ENCODE measurements at places on chromosomes 3 and 15.

GRCh38 chr3:196966526-196967401 is 1.9 kb downstream of the PIGZ start:
- DNase-seq: no peak

DNA sequence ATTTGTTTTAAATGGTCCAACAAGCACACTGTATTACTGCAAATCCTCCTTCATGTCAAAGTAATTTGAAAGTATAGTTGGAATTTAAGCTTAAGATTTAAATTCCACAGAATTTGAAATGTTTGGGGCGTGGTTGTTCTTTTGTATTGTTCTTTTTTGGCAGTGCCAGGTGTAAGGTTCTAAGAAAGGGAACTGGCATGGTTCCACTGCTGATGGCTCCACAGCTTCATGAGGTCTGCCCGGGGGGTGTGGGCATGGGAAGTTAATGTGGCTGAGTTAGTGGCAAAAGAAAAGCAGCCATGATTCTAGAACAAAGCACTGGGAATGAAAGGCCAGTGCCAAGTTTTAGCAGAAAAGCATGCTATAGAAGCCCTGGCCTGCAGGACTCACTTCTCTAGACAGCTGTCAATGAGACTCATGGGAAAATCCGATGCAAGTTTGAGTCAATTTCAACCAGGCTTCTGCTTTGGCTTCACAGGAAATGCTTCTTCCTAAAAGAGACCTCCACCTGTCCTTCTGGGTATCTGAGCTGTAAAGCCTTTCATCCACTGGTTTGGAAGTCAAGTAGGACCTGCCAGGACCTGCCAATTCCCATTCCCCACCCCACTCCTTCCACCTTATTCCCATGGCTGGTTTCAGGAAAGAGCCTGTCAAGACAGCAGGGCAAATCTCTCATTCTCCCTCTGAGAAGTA is 18.9 kb downstream of the CDCP1 start:
- DNase-seq: no peak

DNA sequence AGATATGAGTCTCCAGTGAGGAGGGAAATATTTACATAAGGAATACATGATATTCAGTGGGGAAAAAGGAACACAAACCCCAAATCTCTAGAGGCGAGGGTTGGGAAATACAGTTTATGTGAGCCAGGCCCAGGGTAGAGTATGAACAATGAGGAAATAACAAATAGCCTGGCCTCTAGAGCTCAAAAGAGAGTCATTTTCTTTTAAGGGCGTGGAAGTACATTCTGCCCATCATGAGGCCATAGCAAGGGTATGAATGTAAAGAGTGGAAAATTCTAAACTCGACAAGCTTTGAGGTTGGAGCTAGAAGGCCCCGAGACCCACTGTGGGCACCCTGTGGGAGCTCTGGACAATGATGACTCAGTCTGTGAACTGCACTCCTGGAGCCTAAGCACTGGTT is 27.8 kb upstream of the IGF2BP2 start:
- DNase-seq: no peak

- DNase-seq: no peak
These were observed 182.9 kb upstream of the TRIM42 start for GRCh38 chr3:140494970-140495369.

Measured in activated CD4-positive, alpha-beta T cell treated with anti-CD3 and anti-CD28 coated beads for 4 hours (primary cell).